ENCODE measurements at places on chromosomes 16 and 17.
A peak's percentile ranks its signal among the peaks of the same experiment; 100 is the strongest.

- no peak for DNase-seq
Measured at GRCh38 chr17:73938706-73939105, 264.8 kb upstream of the RPL38 start.

DNA sequence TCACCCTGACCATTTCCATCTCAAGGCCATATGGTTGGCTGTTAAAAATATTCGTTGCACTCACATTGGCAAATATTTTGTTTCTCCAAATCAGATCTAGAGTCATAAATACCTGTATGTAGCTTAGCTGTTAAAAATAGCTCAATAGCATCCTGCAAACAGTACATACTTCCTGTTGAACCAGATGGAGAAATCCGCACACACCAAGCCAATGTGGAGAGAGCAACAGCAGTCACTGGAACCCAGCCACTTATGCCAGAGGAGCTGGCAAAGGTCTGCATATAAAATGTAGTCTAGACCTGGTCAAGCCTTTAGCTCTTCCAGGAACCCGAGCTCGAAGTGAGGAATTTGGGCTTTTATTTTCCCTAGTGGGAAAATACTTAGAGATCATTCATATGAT is 146.4 kb upstream of the KCNJ16 start:
- no peak for DNase-seq

GRCh38 chr17:74999523-74999922 is 12.1 kb downstream of the CDR2L start:
- DNase-seq, result no peak

GRCh38 chr17:9095390-9095789 is 74.1 kb downstream of the NTN1 start:
- DNase-seq, result no peak

GRCh38 chr17:37662353-37662752 is 19.1 kb upstream of the DDX52 start:
- no peak for DNase-seq

GRCh38 chr17:47102914-47103313 is 86.2 kb downstream of the CDC27 start:
- no peak for DNase-seq

GRCh38 chr17:64634218-64634617 is 27.9 kb downstream of the SMURF2 start:
- no peak for DNase-seq

- DNase-seq, result peak; percentile 75
Measured at GRCh38 chr16:88857728-88858339, 907 bp downstream of the TRAPPC2L start.

- no peak for DNase-seq
Measured at GRCh38 chr17:41860254-41860931, 4.8 kb downstream of the KLHL11 start.

GRCh38 chr16:54397190-54397835 is 110.7 kb upstream of the IRX3 start:
- no peak for DNase-seq

- no peak for DNase-seq
Measured at GRCh38 chr16:17780181-17780580, 309.4 kb upstream of the XYLT1 start.

DNA sequence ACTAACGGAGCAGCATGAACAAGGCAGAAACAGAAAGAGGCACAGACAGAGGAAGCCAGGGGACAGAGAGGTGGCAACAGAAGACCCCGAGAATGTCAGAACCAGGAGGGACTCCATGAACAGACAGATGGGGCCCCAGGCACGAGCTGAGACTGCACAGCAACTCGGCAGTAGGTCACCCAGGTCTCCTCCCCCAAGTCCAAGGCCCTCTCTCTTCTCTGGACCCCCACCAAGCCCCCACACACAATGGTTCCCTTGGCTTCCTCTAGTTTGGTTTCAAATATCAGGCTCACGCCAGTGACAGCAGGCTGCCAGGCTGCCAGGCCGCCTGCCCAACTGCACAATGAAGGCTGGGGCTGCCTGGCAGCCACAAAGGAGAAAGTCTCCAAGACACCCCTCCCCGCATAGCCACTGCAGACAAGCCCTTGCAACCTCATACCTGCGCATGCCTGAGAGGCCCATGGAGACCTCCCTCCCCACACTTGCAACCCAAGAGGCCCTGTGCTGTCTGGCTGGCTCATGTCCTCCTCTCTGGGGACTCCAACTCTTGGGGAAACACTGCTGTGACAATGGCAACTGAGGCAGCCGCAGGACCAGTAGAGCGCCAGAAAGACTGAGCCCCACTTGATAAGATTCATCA is 54.8 kb downstream of the PIMREG start:
- DNase-seq, result no peak

- DNase-seq, result no peak
Measured at GRCh38 chr17:75135946-75136345, 4.4 kb upstream of the NT5C start.

DNA sequence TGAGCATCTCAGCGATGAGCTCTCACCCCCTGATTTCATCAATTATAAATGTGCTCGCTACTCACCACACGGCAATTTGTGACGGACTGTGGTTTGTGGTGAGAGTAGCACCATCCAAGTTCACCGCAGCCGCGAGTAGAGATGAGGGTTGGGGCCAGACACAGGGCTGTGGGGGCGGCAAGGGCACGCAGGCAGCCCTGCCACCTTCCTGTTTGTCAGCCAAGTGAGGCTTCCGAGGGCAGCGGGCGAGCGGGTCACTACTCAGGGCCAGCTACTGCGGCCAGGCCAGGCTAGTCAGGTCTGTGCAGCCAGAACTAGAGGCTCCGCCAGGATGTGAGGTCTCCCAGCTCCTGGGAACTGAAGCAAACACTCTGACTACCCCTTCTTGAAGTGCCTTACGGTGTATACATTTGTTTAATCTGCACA is 39.6 kb upstream of the MEOX1 start:
- no peak for DNase-seq

- DNase-seq, result no peak
Measured at GRCh38 chr17:71703701-71704100, 417.1 kb upstream of the SOX9 start.

DNA sequence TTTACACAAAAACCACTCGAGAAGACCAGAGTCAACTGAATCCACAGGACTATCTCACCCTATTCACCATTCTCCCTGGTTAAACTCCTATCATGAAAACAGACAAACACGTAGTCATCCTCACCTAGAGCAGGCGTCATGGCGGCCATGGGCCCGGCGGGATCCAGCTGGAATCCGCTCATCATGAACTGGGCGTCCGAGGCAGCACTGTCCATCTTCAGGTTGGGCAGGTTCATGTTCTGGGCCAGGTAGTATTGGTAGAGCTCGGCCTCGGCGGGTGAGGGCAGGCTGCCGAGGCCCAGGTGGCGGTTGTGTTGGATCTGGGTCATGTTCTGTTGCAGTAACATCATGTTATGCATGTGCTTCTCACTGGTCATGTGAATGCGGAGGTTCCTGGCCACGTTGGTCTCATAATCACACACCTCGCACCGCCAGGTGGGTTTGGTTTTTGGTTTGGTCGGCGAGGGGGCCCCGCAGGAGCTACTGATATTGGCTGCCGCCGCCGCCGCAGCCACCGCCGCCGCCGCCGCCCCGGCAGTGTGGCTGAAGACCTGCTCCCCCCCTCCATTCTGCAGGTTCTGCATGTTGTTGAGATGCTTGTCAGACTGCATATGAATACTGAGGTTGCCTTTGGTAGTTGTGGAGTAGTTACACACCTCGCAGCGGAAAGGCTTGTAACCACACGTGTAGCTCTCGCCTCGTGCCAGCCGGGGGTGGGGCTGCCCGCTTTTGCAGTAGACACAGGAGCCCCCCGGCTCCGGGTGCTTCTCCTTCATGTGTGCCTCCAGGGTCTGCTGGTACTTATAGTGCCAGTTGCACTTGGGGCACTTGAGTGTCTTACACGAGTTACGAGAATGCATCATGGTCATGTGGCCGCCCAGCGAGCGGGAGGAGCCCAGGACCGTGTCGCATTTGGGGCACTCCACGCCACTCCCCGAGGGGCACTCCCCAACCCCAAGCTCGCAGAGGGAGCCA is 90.3 kb downstream of the ZFHX3 start:
- DNase-seq, result no peak

DNA sequence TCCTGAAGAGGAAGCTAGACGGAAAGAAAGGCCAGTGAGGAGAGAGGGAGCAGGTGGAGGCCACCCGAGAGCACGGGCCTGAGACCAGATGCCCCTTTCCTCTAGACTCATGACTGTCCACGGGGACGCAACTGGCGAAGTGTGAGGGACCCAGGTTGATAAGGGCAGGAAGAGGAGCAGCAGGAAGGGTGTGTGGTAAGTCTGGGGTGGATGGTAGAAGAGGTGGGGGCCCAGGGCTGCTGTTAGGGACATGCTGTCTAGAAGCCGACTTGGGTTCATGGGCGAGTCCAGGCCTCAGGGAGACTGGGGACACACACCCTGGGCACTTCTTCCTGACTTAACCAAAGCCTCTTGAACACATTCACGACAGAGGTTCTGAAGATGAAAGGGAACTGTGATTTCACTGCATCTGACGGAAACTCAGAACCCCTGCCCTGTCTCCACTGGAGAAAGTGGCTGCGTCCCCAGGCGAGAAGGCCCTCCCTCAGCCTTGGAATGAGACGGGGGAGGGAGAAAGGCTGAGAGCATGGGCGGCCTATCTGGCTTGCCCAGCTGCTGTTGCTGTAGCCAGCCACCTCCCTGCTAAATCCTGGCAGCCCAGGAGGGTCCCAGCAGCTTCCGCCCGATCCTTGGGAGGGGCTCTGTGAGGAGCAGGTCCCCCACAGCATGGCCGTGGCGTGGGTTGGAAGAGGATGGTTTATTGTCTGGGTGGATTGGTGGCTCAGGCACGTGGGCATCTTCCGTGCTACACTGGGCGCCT is 6.0 kb downstream of the HIC1 start:
- no peak for DNase-seq

DNA sequence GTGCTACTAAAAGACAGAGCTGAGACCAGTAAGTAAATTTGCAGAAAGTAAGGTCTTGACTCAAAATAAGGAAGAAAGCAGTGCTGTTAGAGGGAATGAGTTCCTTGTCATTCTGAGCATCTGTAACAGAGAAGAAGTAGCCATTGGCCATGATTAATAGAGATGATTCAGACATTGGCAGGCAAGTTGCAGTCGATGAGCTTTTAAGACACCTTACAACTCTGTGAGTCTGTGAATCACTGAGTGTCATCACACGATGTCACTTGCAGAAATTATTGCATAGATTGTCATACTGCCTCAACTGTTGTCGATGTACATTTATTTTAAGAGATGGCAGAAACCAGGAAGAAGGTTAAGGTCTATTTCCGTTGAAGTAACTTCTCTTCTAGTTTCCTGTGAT is 201.1 kb upstream of the CDH13 start:
- no peak for DNase-seq

DNA sequence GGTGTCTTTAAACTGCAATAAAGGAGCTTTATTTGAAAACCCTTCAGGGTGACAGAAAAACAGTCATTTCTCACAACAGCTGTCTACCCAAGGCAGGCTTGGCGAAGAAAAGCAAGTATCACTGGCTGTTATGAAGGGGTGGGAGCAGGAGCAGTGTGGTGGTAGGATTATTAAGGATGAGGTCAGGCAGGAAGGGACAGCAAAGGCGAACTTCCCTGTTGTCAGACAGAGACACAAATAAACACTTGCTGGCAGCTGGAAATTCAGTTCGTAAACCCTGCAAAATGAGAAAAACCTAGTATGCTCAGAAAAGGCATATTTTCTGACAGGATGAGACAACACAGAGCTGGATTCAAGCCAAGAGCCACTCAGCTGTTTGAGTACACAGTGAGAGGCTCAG is 416.3 kb upstream of the CDH5 start:
- DNase-seq, result no peak

DNA sequence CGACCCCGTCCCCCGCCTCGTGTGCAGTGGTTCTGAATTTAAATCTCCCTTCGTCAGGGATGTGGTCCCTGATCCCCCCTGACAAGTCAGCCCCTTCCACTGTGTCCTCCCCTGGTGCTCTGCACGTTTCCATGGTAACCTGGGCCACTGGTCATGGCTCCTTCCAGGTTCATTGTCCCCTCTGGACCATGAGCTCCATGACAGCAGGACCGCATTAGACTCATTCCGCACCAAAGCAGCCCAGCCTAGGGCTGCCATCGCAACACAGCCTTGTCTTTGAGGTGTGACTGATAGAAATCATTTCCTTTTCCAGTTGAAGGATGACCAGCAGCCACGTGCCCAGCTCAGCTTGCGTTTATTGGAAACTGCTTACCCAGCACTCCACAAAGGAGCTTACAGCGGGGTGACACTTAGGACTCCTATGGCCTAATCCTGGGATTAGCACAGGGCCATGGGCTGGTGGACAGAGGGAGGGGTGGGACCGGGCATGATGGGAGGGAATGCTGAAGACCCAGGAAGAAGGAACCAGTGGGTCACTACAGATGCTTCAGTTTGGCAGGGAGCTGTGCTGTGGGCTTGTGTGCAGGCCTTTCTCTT is 7.6 kb downstream of the RCVRN start:
- DNase-seq, result no peak

GRCh38 chr16:30070490-30070889 is 4.9 kb downstream of the ALDOA start:
- no peak for DNase-seq
